ENCODE measurements at places on chromosomes 16 and 17.

GRCh38 chr16:57955572-57956188 is 15.2 kb downstream of the CNGB1 start:
- no peak for DNase-seq

- DNase-seq, result no peak
These were observed 9.1 kb upstream of the TMEM204 start for GRCh38 chr16:1524366-1524765.

GRCh38 chr17:62778990-62779681 is 29.0 kb downstream of the MARCHF10 start:
- DNase-seq, result no peak

DNA sequence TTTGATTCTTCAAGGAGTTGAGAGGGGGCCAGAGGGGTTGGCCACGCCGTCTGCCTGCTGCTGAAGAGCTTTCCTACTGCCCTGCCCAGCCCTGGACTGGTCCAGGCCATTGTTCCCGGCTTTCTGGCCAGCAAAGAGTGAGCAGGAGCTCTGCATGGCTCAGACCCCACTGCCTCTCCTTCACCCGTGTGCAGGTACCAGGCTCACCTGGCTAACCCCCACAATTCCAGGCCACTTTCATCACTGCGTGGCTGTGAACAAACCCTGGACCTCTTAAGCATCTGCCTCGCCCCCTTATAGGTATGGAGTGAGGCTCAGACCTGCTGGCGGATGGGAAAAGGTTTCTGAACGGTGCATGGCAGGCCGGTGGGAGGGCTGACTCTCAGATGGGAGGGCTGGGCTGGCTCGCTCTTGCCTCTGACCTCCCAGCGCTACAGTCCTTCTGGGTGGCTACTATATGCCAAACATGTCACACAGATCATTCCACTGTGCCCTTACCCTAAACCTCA is 8.9 kb downstream of the ZNF319 start:
- DNase-seq, result no peak

DNA sequence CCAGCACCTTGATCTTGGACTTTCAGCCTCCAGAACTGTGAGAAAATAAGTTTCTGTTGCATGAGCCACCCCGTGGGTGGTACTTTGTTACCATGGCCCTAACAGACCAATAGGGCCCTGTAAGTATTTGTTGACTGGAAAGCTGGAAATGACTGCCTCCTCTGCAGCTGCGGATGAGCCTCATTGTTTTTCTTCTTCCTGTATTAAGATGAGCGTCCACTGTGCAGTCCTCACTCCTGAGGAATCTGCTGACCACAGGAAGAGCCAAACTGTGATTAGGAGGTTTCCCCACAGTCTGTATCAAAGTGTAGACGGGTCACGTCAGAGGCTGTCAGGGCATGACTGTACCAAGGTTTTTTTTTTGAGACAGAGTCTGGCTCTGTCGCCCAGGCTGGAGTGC is 12.2 kb upstream of the AKTIP start:
- DNase-seq, result no peak

DNA sequence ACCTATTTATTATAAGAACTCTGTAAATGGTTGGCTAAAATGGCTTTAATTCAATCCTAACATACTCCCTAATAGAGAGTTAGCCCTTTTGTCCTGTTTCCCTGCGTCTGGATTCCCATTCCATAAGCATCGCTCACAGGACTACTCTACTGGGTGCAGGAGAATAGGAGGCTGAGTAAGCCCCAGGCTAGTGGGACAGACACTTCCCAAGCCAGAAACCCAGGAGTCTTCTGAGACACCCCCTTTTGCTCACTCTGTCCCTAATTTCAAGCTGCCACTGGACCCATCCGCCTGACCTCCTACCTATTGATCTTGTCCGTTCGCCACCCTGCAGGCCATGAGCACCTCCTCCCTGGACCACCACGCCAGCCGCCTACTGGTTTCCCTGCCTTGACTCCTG is 16.7 kb upstream of the TOB1 start:
- DNase-seq, result no peak

DNA sequence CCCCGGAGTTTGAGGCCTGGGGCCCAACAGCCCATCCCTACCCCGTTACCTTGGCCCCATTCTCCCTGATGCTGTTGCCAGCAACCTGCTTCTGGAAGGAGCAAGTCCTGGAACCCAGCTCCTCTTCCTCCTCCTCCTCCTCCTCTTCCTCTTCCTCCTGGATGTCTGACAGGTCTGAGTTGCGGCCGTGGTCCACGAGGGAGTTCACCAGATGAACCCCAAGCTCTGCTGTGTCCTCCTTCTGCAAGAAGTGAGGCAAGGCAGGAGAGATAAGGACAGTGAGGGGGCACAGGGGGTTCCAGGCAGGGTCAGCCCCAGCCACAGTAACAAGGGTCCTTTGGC is 18.7 kb downstream of the TSPOAP1 start:
- peak; percentile 29 for DNase-seq

DNA sequence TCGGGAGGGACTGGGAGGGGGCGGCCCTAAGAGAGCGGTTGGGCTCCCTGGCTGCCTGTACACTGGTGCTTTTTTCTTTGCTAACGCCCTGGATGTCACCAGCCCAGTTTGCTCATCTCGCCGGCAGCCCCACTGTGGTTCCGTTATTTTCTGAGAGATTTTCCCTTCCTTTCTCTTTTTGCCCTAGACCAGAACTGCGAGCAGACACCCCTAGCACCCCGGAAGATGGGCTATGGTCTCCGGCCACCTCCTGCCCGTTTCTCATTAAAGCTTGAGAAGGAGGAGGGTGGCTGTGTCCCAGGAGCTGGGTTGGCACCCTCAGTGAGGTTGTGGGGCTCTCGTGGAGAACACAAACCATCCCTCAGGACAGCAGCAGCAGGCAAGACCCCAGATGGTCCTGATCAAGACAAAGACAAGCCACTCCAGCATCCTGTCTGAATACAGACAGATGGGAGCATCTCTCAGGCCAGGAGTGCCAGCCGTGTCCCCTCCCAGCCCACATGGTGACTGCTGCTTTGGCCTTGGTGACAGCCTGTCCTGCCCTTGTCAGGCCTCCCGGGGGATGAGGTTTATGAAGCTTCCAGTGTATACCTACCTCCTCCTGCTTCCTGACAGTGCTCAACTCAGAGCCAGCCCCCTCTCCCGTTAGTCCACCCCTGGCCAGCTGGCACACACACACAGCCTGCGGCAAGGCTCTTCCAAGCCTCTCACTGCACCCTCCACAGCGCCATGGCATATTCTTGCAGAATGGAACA is 77.2 kb downstream of the KCNJ12 start:
- DNase-seq, result no peak

GRCh38 chr17:28193241-28193640 is 125.8 kb upstream of the TMEM97 start:
- DNase-seq, result no peak

DNA sequence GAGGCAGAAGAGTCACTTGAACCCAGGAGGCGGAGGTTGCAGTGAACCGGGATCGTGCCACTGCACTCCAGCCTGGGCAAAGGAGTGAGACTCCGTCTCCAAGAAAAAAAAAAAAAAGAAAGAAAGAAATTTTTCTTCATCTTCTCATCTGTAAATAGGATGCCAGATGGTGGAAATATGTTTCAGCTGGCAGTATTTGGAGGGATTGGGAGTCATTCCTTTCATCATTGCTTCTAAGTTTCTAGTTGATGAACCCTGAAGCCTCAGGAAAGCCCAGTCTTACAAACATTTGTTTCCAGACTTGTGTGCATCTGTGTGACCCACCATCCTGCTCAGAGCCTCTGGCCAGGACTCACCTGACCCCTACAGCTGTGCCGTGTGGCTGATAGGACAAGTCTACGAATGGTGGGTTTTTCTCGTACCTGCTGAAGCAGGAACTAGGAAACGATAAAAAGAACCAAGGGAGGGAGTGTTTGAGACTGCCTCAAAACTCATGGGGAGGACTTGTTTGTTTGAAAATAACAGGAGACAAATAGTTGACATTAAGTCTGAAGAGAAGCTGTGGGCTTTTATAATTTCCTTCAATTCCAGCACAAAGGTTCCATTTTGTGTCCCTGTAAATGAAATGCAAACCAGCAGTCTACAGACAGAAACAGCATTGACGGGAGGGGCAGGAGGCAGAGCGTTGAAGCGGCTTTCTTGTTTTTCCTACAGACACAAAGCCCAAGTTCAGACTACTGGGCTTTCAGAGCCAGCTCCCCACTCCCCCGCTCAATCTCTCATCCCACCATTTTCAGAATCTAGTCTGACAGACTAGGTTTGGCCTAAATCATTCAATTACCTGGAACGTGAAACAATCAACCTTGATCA is 24.9 kb downstream of the CDRT4 start:
- no peak for DNase-seq

GRCh38 chr16:61936522-61936921 is 99.7 kb downstream of the CDH8 start:
- DNase-seq, result no peak

DNA sequence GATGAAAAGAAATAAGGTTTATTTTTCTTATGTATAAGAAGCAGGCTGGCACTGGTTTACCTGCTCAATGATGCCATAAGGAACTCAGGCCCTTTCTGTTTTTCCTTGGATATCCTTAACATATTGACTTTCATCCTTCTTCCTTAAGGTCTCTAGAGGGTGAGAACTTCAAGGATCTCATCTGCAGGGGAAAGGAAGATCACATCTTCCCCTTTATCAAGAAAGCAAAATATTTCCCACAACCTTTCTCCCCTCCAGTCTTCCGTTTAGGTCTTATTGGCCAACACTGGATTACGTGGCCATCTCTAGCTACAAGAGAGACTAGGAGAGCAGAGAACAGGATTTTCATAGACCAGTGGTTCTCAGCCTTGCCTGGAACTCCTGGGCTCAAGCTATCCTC is 4.2 kb upstream of the TBX4 start:
- no peak for DNase-seq

DNA sequence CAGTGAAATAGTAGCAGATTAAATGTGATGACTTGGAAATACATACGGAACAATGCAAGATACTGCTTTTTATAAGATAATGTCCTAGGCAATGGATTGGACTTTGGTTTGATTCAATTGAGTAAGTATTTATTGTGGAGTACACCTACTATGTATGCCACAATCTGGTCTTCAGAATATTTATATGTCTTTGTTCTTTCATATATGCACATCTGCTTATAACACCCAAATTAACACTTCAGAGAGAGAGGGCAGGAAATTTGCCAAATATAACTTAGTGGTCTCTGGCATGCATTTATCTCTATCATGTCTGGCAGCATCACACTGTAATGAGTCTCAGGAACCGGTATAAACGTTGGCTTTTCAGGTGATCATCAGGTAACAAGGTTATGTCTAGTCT is 16.9 kb downstream of the RPGRIP1L start:
- DNase-seq, result no peak

DNA sequence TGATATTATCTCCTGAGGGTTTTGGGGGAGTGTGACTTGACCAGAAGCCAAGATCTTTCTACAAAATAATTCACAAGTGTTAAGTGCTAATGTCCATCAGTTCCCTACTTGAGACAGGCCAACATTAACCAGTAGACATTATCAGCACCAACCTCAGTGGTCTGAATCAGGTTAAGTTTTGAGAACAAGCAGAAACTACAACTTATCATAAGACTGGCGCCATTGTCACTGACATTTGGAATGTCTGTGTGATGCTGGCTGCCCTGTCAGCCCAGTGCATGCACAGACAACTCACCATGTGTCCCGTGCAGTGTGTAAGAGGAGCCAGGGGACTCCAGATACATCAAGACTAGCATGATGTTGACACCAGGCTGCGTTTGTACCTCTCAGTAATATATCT is 76.8 kb downstream of the CCDC182 start:
- no peak for DNase-seq

DNA sequence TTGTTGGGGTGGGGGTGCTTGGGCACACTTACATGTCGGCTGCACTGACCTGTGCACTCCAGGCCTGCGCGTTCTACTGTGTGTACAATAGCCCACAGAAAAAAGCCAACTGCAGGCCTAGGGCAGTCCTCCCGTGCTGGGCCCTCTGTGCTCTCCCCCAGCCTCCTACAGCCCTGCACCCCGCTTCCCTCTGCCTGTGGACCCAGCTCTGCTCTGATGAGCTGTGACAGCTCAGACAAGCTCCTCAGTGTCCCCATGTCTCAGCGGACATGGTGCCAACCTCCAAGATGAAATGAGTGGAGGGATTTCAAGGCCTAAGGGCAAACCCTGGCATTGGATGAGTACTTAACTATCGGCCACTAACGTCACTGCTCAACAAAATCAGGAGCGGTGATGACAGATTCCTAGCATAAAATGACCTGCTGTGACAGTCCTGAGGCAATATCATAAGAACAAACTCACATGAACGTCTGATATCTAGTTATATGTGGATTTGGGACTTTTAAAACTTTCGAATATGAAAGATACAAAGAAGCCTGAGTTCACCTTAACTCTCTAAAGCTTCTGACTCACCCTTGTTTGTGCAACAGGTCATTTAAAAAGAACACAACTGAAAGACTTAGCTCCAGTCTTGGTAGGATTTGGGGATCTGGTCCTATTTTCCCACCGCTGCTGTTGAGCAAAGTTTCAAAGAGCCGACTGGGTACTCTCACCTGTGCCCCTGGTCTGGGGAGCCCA is 34.7 kb downstream of the CCDC57 start:
- DNase-seq, result no peak

DNA sequence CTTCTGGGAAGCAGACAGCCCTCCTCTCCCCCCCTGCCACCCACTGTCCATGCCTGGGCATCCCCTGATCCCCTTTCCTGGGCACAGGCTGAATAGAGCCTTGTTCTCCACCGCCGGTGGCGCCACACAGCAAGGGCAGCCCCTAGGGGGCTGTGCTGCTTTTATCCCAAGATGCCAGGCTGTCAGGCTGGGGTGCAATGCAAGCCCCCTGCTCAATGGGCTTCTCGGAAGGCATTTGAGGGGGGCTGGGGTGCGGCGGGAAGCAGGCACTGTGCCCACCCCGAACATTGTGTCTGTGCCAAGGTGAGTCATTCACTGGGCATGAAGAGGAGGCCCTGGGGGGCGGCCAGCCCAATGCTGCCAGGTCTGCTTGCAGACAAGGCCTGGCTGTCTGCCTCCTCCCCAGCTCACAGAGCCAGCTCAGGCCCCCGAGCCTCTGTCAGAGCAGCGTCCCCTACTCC is 1.5 kb upstream of the GFAP start:
- DNase-seq, result no peak

DNA sequence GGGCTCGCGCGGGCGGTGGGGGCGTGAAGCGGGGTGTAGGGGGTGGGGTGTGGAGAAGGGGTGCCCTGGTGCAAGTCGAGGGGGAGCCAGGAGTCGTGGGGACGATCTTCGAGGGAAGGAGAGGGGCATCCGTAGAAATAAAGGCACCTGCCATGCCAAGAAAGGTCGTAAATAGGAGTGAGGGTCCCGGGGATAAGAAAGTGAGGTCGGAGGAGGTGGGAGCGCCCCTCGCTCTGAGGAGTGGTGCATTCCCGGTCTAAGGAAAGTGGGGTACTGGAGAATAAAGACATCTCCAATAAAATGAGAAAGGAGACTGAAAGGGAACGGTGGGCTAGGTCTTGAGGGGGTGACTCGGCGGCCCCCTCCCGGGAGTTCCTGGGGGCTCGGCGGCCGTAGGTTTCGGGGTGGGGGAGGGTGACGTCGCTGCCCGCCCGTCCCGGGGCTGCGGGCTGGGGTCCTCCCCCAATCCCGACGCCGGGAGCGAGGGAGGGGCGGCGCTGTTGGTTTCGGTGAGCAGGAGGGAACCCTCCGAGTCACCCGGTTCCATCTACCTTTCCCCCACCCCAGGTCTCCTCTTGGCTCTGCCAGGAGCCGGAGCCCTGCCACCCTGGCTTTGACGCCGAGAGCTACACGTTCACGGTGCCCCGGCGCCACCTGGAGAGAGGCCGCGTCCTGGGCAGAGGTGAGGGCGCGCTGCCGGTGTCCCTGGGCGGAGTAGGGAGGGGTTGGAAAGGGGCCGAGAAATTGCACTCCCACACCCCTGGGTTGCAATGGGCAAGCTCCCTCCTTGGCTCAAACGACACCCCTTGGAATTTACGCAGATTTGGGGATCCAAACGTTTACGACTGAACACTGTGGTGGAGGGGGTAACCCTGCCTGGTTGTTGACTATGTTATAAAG is 888 bp downstream of the CDH1 start:
- peak; percentile 74 for DNase-seq
